ENCODE measurements at places on chromosomes 2 and 18.

DNA sequence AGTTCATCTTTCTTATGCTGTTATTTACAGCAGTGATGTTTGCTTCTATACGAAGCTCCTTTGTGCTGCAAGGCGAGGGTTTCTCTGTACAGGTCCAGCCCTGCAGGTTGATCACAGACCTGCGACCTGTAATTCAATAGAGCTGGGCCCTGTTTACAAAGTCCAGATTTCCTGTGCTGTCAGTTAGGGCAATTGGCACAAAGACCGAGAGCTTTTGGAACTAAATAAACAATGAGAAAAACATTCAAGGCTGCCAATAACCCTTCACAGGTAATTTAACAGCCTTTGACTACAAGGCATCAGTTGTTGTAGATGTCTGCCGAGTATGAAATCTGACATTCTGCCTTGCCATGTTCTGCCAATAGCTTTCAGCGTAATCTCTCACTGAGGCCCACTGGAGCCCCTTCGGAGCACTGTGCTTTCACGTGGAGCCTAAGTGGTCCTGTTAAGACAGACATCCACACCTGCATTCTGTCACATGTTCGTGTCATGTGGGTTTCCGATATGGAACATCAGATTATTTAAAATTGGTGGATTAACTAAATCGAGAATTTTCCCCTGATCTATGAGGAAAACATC, 232.5 kb downstream of the PTGR3 start:
- DNase-seq = no peak

DNA sequence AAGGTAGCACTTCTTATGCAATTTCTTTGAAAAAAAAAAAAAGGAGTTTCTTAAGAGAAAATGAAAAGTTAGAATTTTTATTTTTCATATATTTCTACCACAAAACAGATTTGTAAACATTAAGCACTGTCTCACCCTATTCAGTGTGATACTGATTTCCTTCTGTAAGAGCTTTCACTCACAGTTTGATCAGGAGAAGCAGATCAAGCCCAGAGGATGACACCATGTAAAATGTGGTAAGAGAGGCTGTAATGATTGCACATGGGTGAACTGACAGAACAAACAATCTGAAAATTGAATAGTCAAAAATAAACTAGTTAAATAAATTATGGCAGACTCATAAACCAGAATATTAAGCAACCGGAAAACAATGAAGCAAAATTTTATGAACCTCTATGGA, 54.5 kb downstream of the MEMO1 start:
- DNase-seq = no peak

DNA sequence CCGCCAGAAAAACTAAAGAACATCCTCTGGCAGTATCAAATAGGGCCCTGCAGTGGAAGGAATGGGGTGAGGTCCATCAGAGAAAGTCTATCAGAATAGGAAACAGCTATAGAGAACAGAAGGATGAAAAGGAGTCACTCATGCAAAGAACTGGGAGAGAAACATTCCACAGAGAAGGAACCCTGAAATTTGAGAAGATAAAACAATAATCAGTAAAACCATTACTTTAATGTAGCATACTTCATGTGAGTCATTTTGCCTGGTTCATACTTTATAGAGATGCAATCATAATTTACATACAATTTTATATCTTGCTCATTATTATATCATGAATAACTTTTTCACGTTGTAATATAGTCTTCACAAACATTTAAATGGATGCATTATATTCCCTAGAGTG, 402.2 kb downstream of the NCKAP5 start:
- DNase-seq = no peak

- no peak for DNase-seq
Measured at GRCh38 chr2:127195140-127196074, 24.7 kb downstream of the CYP27C1 start.

DNA sequence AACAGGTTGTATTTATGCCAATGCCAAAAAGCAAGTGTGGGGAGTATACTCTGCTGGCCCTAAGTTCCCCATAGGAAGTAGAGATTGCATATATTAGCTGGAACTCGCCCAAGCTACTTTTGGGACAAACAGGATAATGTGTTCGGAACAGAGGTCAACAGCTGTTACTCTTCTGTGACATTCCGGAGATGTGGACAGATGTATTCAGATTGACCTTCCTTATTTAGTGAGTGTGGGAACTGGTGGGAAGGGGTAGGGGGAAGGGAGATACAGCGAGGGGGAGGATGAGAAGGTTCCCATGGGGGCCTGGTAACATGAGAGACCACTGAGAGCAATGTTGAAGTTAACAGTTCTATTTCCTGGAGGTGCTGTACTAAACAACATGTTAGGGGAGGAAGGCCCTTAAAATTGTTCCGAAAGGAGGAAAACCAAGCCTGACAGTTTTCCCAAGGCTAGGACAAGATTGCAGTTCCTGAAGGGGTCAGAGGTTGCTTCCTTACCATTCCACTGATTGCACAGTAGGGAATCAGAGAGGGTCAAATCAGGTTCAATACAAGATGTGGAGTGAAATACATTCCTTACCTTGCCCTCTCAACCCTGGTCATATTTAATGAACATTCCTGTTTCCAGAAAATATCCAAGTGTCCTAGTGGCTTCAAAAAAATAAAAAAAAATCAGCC, 14.3 kb upstream of the CD28 start:
- DNase-seq = peak; percentile 88
